ENCODE measurements at places on chromosomes 3 and 15.

DNA sequence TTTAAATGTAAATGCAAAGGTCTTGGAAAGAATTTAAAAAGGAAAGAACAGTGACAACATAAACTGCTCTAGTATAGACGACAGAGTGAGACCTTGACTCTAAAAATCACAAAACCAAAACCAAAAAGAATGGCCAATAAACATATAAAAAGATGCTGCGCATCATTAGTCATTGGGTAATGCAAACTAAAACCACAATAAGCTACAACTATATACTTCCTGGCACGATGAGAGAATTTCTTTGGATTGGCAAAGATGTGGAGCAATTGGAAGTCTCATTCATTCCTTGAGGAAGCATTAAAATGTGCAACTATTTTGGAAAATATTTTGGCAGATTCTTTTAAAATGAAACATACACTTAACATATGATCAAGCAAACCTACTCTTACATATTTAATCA is 98.7 kb upstream of the ZPLD1 start:
- peak; percentile 11 for DNase-seq

DNA sequence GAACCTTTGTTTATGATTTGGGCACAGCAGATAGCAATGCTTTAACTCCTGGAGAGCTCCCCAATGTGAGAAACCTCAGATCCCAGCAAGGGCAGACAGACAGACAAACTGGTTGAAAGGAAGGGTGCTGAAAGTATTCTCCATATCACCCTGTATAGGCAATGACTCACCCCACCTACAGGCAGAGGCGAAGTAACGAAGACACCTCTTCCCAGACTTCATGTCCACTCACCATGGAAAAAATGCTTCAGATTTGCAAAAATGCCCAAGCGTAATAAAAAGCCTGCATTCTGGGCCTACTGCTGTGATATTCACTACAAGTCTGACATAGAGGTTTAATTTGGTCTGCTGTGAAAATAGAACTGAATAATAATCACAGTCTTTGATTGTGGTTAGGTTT is 50.5 kb downstream of the THBS1 start:
- DNase-seq: peak; percentile 48

GRCh38 chr3:59996056-59996455 is 946.2 kb upstream of the CFAP20DC start:
- peak; percentile 53 for DNase-seq

DNA sequence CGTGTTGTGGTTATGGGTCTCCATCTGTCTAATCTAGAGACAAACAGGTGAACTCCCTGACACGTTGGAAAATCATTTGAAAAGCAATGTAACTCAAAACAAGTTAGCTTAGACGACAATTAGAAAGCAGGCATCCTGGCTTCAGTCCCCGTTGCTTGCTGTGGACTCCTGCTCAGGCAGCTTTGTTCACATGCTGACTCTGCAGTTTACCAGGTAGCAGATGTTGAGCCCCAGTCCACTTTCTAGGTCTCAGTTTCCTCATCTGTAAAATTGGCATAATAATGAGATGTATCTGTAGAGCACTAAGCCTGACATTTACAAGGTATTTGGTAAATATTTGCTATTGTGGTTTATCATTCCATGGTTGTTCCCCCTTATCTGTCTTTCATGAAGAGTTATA is 327.2 kb upstream of the CHRM5 start:
- no peak for DNase-seq

- DNase-seq: no peak
Measured at GRCh38 chr3:24287755-24288450, 206.7 kb downstream of the THRB start.

DNA sequence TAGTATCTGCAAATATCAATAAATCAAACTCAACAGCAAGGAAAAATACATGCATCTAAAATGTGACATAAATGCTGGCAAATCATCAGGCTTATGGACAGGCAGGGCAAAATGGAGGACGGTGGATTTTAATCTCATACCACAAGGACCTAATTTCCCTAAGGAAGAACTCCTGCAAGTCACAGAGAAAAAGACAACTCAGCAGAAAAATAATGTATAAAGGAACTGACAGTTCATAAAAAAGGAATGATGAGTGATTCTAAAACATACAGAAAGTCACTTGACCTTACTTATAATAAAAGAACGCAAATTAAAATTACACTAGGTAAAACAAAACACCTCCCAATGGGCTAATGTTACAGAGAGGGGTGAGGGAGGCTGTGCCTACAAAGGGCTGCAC is 17.2 kb downstream of the TUBGCP5 start:
- DNase-seq: no peak

GRCh38 chr15:92322566-92323355 is 70.9 kb upstream of the ST8SIA2 start:
- no peak for DNase-seq

DNA sequence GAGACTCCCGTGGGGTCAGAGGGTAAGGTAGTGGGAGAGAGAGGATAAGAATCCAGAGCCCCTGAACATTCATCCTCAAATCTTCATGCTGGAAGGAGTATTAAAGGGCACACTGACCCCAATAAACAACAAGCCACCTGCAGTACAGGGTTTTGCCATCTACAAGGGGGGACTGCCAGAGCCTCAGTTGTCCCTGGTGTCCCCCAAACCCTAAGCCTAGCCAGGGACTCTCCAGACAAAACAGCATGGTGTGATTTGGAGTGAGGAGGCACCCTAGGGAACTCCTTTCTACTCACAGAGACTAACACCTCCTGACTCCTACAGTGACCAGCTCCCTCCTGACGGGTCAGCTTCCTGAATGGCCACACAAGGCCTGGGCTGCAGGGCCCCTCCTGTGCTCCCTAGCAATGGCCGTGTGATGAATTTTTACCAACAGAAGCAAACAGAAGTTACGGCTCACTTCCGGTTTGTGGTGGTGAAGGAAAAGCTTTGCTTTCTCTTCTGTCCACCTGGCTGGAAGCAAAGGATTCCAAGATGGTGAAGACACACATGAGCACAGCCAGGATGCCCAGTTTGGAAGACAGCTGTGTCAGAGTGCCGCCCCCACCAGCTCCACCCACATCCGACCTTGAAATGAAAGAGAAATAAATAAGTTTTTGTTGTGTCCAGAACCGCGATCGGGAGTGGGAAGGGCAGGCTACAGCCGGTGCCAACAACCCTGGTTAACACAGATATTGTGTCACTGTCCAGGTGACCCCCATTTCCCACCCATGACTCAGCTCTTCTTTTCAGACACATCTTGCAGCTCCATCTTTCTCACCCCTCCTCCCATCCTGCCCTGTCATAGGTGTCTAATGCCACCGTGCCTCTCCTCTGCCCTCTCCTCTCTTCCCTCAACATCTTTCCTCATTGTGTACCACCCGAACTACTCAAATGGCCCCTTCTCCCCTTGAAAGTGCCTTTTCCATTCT is 69.6 kb upstream of the ATP13A3 start:
- no peak for DNase-seq

DNA sequence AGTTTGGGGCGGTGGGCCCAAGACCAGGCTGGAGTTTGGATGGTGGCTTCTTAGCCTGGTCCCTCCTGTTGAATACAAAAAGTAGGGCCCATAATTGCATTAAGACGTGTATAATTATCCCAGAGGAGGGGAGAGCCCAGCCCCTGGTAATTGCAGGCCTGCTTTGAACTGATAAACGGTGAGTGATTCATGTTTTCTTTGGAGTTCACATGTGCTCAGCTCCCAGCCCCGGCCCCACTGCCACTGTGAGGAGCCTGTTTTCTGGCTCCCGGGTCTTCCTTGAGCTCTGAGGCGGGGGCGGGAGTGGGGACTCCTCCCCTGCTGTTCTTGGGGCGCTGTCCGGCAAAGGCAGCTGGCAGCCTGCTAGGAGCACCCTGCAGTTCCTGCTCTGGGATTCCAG is 3.1 kb downstream of the PLXNA1 start:
- DNase-seq: no peak

DNA sequence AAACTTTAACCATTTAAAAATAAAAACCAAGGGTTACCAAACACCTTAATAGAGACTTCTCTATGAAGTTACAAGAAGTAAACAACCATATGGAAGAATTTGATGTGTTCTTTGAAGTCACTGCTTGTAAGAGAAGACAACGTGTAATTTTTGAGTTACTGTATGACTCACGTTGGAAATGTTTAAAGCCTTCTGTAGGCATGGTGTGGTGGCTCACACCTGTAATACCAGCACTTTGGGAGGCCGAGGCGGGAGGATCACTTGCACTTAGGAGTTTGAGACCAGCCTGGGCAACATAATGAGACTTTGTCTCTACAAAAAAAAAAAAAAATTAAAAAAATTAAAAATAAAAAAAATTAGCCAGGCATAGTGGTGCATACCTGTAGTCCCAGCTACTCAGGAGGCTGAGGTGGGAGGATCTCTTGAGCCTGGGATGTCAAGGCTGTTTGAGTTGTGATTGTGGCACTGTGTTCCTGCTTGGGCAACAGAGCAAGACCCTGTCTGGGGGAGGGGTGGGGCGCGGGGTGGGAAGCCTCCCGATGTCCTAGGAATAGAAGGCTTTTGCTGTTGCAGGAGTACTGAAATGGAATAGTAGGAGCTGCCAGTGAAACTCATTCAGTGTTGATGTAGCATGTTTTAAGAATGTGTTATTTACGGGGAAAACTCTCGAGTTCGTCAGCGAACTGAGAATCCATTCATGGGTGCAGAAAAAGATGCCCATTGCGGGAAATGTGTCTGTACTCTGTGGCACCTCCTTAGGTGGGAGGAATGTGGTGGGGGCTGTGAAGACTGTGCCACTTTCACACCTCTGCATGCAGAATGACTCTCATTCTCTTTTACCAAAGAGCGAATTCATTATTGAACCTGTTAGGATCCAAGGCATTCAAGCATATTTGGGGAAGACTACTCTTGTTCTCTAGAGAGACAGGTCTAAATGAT is 134.2 kb downstream of the FNDC3B start:
- no peak for DNase-seq

DNA sequence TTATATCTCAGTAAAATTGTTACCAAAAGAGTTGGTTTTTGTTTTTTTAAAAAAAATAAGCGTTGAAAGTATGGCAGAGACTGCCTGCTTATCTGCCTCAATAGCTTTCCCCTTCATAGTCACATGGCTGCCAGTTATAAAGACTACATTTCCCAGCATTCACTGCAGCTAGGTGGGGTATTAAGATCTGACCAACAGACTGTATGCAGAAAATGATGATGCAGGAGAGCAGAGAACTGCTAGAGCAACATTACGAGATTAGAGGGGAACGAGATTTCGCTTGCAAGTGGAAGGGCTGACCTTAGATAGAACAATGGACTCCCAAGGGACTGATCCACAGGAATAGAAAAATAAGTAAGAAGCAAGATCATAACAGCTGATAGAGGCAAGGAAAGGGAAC is 14.3 kb downstream of the RHOA start:
- no peak for DNase-seq

DNA sequence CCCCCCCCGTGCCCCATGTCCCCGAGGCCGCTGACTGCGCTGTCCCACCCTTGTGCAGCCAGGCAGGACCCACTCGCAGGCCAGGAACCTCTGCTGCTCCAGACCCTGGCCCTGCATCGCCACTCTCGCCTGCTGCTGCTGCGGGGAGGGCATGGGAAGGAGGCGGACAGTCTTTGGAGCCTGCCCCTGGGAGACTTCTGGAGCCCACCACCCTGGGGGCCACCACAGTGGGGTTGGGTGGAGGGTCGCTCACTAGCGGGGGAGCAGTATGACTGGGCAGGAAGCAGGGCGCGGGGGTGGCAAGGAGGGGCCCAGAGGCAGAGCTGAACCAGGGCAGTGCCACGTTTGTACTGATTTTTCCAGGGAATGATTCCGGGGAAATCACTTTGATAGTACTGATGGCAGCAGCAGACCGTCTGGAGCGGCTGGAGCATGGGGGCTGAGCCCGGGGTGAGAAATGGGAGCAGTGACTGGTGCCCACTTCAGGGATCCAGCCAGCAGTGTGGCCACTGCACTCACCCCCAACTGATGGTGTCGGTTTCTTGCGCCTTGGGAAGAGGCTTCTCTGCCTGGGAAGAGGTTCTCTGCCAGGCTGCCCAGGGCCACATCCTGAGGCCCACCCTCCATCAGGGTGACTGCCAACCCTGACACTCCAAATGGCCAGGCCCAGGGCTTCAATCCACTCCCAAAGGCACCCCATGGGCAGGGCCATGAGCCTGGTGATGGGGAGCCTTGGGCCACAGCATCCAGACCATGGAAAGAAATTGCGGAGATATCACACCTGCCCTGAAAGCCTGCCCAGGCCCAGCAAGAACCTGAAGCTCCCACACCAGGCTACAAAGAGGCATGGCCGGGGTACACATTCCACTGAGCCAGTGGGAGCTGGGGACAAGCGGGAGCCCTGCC is 53.7 kb downstream of the LSAMP start:
- no peak for DNase-seq

DNA sequence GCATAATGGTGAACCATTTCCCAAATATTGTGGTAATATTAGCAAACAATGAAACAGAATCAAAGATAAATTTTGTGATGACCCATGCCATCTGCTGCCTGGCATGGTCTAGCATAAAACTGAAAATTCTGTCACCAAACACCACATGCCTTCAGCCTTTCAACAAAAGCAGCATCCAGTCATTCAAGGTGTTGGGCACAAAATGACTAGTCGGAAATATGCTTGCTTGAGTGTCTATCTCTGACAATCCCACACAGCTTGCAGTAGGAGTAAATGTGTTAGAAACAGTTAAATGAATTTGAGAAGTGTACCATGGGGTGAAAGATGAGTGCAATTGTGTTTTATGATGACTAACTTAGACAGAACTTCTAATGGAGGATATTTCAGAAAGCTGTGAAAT is 61.7 kb upstream of the CDIN1 start:
- DNase-seq: no peak

DNA sequence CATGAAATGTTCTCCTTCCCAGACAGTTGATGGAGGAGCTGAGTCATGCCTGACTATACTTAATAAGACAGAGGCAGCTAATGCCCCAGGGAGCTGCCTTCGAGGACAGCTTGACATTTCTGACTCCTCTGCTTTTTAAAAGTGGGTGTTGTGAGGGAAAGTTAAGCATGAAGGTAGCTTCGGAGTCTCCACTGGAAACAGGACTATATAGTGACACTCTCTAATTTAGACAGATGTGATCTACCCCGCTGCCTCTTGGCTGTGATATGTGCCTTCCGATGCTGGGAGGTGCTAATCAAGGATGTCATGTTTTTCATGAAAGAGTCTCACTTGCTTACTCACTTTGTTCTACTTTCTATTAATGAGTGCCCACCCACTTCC is 72.7 kb downstream of the IL1RAP start:
- peak; percentile 56 for DNase-seq

DNA sequence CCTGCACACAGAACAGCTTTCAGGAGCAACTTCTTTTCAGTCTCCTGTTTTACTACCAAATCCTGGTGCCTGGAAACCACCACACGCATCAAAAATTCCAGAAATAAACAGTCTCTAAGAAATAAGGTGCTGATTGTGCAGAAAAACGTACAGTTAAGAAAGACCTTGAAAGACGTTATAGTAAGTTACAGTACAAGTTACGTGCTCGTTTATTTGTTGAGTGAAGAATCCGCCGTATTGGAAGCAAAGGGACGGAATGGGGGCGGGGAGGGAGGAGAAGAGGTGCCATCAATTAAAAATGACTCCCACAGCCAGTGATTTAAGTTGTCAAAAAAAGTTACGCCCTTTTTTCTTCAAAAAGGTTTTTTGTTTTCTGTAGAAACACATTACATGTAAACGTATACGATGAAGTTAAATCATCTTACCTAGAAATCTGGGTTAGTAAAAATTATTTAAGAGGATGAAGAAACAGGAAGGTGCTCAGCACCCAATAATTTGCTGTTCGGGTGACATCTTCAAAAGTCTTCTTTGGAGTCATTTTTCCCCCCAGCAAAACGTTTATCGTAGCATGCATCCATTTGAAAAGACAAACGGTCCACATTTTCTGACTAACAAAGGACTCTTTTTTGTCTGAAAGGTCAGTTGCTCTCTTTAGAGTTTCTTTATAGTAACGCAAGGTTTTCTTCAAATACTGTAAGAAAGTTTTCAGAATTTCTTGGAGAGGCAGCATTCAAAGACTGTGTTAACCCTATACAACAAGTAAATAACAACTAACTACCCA is 782 bp upstream of the UACA start:
- no peak for DNase-seq

All from fibroblast of upper back skin (primary cell).